Esophagus (tissue), 2 donors: ENCODE measurements at places on chromosomes 1 and 21. TPM values are rescaled to one million over a fixed set of nuclear protein-coding genes. Genes with fewer than 3 reads are reported as not detected.

The RAB3B gene
- 0.02 TPM for polyA plus RNA-seq

The TCHHL1 gene
- polyA plus RNA-seq, result not detected

The LDLRAD1 gene
- 0.31 TPM for polyA plus RNA-seq

The RORC gene
- polyA plus RNA-seq, result 1.5 TPM

The CASP9 gene
- 10.4 TPM for polyA plus RNA-seq

The CATSPERE gene
- polyA plus RNA-seq, result 0.14 TPM

The NECTIN4 gene
- polyA plus RNA-seq, result 80.5 TPM

The BCL2L15 gene
- polyA plus RNA-seq, result 4.2 TPM

The SLC44A5 gene
- 0.75 TPM for polyA plus RNA-seq

The MOB3C gene
- polyA plus RNA-seq, result 7.5 TPM

The FAM151A gene
- 0.24 TPM for polyA plus RNA-seq

The C8B gene
- not detected for polyA plus RNA-seq

The UBL4B gene
- not detected for polyA plus RNA-seq

The ADCY10 gene
- 0.04 TPM for polyA plus RNA-seq

The SPATA46 gene
- not detected for polyA plus RNA-seq

The AK5 gene
- 0.16 TPM for polyA plus RNA-seq

The C8A gene
- polyA plus RNA-seq, result not detected

The SOX13 gene
- polyA plus RNA-seq, result 10.4 TPM

The SMIM11 gene
- polyA plus RNA-seq, result 2.6 TPM

The ZNF593OS gene
- 0.22 TPM for polyA plus RNA-seq

The MANEAL gene
- polyA plus RNA-seq, result 3.4 TPM

The NHLH1 gene
- 0.08 TPM for polyA plus RNA-seq

The FMO2 gene
- 50.5 TPM for polyA plus RNA-seq

The KRTAP7-1 gene
- polyA plus RNA-seq, result not detected

The TACSTD2 gene
- 946 TPM for polyA plus RNA-seq

The NTNG1 gene
- not detected for polyA plus RNA-seq

The F5 gene
- polyA plus RNA-seq, result 0.02 TPM
